ENCODE measurements at places on chromosomes 6 and 20. TPM values are rescaled to one million over a fixed set of nuclear protein-coding genes. Genes with fewer than 3 reads are reported as not detected.

GRCh38 chr6:5399391-5399790 lies 138.1 kb downstream of the FARS2 start:
- DNase-seq, result no peak

- DNase-seq, result no peak
Measured at GRCh38 chr20:9517297-9518162, 3.1 kb downstream of the LAMP5 start.

DNA sequence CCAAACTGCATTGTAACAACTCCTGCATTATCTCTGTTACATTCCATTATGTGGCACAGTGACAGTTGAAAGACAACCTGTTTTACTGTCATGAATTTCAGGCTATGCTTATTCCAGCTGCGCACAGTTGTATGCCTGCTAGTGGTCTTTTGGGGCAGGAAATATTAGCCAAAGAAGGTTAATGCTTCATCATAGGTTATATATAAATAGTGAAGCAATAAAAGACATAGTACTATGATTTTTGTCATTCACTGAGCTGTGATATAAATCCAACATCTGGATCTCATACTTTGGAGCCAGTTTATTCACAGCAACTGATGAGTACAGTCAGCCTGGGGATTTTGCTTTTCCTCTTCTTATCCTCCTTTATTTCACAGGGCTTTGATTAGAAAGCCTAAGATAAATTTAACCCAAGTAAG lies 55.6 kb downstream of the FILIP1 start:
- DNase-seq, result no peak

- DNase-seq, result no peak
Measured at GRCh38 chr20:36866164-36866563, 9.8 kb upstream of the TLDC2 start.

- no peak for DNase-seq
Measured at GRCh38 chr6:165183496-165184140, 125.8 kb downstream of the C6orf118 start.

DNA sequence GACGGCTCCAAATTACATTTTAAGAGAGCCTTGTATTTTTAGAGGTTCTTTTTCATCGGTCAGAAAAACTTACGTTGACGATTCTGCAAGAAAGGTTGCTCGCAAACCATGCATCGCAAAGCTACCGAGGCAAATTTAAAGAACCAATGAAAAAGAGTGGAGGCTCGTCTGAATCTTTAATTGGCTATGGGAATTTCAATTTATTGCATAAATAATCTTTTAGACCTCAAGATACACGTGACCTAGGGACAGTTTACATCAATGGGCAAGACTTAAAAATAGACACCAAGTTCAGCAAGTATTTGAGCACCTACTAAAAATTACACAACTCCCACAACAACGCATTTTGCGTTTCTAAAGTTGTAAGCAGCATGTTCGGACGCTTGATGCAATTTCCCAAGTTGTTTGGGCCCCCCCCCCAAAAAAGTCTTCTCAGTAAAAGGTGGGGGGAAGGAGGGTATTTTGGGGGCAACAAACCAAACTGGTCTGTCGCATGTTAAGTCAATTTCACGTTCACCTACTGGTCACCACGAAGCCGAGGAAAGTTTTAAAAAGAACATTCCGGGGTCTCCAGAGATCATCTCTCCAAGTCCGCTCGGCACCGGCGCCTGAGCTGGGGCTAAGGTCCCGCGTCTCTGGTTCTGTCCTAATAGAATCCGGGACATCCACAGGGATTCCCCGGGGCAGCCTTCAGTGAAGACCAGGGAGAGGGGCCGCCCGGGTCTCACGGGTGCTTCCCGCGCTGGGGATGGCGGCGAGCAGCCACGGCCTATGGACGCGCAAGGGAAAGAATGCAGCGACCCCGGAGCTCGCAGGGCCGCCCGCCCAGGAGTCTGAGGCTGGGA lies 851 bp downstream of the SNX5 start:
- no peak for DNase-seq

DNA sequence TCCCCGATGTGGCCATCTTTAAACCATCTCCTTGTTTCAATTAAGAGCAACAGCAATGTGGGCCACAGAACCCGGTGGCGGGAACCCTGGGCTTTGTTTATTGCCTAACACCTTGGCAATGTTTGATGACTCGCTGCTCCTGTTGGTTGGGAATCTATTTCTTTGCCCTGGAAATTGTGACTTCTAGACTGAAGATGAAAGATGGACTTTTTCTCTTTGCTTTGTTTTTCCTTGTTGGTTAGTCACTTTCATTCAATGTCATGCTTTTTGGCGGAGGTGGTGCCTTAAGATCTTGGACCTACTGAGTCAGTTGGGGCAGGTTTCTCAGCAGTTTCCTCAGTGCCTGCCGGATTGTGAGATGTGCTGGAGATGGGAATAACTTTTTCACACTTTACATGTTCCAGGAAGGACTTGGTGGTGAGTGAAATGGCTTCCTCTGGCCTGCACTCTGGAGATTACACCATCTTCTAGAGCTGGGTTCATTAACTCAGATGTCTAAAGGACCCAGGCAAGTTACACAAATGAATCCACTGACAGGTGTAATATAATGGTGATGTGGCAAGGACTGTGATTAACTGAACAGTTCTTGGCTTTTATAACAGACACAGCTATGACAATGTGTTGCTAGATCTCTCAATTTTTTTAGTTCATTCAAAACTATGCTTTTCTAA lies 56.3 kb downstream of the TSHZ2 start:
- DNase-seq, result no peak

GRCh38 chr20:23039136-23039875 lies 4.2 kb downstream of the SSTR4 start:
- DNase-seq, result no peak

GRCh38 chr6:106773996-106774629 lies 144.7 kb downstream of the QRSL1 start:
- DNase-seq, result no peak

DNA sequence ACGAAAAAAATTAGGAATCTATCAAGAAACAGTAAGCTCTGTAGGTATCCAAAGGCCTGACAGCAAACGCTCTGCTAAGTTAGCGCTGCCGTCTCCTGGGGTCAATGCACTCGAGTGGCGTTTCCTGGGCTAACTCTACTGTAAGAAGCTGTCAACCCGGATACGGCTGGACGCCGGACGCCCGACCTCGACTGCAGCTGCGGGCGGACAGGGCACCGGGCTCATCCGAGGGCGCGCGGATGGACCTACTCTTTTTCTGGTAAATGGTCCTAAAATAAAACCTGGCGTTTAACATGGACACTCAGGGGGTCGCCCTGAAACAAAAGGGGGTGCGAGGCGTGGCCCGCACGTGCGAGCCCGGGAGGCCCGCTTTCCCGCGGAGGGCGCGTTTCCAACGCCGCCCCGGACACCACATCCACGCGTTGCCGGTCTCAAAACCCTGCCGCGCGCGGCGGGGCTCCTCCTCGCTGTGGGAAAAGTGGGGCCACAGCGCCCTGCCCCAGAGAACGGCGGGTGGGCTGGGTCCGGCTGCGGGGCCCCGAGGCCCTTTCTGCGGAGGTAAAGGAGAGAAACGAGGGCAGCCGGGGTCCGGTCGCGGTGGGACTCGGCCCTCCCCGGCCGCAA lies 537 bp downstream of the TCP1 start:
- DNase-seq, result peak; percentile 45

DNA sequence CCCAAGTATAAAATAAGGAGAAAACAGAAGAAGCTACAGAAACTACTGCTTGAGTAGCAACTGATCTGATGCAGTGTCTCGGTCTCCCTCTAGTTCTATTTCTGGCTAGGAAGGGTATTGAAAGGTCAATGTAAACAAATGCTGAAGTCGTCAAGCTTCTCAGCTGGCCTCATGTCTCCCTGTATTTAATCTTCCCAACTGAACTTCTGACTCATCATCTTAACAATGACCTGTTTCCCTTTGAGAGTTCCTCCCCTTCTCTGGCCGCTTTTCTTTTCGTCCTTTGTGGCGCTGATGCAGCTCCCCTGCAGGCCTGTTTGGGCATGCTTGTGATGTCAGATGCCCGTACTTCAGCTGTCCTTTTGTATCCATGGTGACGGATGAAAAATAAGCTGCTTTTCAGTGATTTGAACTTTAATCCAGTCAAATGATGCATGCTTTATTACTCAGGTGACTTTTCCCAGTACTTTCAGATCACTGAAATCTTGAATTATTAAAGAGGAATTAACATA lies 7.8 kb upstream of the LCA5 start:
- no peak for DNase-seq

GRCh38 chr20:44785768-44786167 lies 24.6 kb downstream of the RIMS4 start:
- no peak for DNase-seq

GRCh38 chr6:33768644-33769120 lies 20.2 kb downstream of the LEMD2 start:
- DNase-seq, result peak; percentile 79

- no peak for DNase-seq
Measured at GRCh38 chr6:125471667-125472066, 169.9 kb upstream of the HDDC2 start.

GRCh38 chr20:38249536-38250310 lies 10.8 kb downstream of the KIAA1755 start:
- no peak for DNase-seq

- no peak for DNase-seq
Measured at GRCh38 chr6:73704798-73705197, 8.8 kb downstream of the CD109 start.

GRCh38 chr6:130968476-130968875 lies 94.6 kb downstream of the EPB41L2 start:
- no peak for DNase-seq

- no peak for DNase-seq
Measured at GRCh38 chr6:52317211-52317610, 32.7 kb upstream of the MCM3 start.

DNA sequence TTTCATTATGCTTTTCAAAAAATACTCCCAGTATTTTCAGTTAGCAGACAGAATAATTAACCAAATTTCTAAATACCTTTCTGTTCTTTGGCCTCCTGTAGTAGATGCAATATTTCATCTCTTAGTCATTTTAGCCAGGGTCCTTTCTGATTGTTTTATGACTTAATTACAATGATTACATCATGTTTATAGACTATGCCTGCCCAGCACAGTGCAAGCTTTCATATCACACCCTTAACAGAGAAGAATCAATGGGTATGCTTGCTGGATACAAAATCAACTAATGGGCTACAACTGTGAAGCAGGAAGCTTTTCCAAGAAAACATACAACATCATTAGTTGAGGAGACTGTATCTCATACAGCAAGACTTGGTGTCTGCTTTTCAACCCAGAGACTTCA lies 119.8 kb upstream of the NRSN1 start:
- no peak for DNase-seq

DNA sequence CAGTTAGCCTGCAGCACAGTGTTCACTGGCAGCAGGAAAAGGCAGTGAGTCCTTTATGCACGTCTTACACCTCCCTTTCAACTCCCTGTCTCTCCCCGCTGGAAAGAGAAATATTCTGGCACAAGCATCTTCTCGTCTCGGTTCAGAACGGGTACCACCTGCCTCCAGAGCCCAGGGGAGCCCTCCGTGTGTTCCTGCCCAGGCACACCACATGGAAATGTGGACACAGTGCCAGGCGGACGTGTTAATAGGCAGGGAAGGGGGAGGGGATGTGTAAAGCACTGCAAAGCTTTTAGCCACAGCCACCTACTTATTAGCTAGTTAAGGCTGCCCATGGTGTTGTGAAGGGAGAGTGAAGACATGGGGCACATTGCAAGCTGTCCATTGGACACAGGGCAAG lies 219.7 kb downstream of the FARS2 start:
- DNase-seq, result no peak

GRCh38 chr6:47455533-47456209 lies 21.9 kb upstream of the CD2AP start:
- no peak for DNase-seq

DNA sequence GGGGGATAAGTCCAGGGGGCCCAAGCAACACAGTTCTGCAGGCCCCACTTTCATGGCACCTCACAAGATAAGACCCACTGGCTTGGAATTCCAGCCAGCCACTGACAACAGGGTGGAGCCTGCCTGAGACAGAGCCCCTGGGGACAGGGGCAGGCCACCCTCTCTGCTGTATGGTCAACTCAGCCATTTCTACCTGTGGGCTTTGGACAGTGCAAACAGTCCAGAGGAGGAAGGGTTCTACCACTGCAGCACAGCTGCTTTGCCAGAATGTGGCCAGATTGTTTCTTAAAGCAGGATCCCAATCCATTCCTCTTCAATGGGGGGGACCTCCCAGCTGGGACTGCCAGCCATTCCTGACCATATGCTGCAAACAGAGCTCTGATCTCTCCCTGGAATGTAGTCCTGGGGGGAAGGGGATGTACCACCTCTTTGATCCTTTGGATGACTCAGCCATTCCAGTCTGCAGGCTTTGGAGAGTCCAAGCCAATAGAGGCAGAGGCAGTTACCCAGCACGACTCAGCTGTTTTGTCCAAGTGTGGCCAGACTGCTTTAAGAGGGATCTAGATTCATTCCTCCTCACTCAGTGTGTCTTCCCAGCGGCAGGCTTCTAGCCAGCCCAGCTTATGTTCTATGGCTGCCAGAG lies 842.2 kb downstream of the EPHA7 start:
- DNase-seq, result no peak

- no peak for DNase-seq
Measured at GRCh38 chr20:2756056-2756611, 44.3 kb downstream of the CPXM1 start.

DNA sequence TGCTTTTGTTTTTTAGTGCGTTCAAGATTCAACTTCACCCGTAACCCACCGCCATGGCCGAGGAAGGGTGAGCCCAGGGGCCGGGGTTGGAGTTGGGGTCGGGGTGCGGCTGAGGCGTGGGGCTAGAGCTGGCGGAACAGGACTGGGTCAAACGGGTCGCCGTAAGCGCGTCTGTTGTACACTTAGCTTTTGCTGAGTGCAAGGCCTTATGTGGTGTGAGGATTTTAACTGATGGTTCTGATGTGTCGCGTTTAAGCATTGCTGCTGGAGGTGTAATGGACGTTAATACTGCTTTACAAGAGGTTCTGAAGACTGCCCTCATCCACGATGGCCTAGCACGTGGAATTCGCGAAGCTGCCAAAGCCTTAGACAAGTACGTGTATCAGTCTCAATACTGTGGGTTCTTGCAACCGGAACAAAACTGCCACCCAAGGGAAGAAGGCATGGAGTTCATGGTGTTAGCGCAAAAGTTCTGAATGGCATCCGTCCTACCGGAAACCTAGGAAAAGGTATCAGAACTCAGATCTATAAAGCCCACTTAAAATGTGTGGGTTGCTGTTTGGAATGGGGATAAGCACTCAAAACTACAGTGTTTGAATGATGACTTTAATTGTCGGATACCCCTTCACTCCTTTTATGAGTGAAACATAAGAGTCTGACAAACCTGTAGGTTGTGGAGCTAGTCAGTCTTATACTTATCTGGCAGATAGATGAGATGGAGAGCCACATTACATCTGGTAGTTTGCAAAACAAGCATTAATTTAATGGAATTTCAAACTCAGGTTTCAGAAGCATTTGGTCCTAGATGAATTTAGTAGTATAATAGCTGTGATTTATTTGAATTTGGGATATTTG lies 574 bp downstream of the RPS12 start:
- peak; percentile 38 for DNase-seq

- no peak for DNase-seq
Measured at GRCh38 chr6:42714098-42714761, 8.2 kb downstream of the PRPH2 start.

GRCh38 chr6:106063448-106063850 lies 22.7 kb upstream of the PRDM1 start:
- DNase-seq, result no peak

- no peak for DNase-seq
Measured at GRCh38 chr6:99495466-99495865, 19.8 kb downstream of the USP45 start.

PRDM13 gene
- total RNA-seq, result not detected

CRYBG1 gene
- 59.2 TPM for total RNA-seq

SYNDIG1 gene
- total RNA-seq, result not detected

CUL7 gene
- 12.7 TPM for total RNA-seq

PPP1R14C gene
- 0.10 TPM for total RNA-seq

TUBB1 gene
- not detected for total RNA-seq

RPRD1B gene
- 27.6 TPM for total RNA-seq

BEND6 gene
- total RNA-seq, result not detected

Data from activated CD4-positive, alpha-beta memory T cell treated with anti-CD3 and anti-CD28 coated beads, Interleukin-2, amount 10 ng/mL, durations not matched to agents 7 days and 5 days (primary cell).